ENCODE measurements at places on chromosomes 5 and 9.
A peak's percentile ranks its signal among the peaks of the same experiment; 100 is the strongest.

DNA sequence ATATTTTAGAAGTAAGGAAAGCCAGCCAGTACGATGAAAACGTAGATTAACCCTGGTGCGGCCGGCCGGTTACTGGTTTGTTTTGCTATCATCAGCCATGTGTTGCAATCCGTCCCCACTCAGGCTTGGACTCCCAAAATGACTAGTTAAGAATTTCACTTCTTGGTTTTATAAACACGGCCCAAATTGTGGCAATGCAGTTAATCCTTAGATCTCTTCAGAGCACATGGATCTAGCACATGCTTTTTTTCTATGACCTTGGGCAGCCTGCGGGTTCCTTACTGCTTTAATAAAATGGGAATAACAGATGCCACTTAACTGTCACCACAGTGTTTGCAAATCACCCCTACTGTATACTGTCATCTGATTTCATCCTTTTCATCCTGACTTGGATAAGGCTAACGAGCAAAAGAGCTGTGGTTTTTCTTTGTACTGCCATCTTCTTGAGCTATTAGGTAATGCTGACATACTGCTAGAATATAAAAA lies 1.5 kb downstream of the NDFIP1 start:
- DNase-seq: no peak

GRCh38 chr5:134427540-134428041 lies 15.9 kb upstream of the CDKN2AIPNL start:
- DNase-seq: no peak

- DNase-seq: no peak
Observed at GRCh38 chr9:79862921-79863890, 291.4 kb downstream of the TLE4 start.

- DNase-seq: no peak
Observed at GRCh38 chr5:135501965-135502364, 33.8 kb downstream of the NEUROG1 start.

DNA sequence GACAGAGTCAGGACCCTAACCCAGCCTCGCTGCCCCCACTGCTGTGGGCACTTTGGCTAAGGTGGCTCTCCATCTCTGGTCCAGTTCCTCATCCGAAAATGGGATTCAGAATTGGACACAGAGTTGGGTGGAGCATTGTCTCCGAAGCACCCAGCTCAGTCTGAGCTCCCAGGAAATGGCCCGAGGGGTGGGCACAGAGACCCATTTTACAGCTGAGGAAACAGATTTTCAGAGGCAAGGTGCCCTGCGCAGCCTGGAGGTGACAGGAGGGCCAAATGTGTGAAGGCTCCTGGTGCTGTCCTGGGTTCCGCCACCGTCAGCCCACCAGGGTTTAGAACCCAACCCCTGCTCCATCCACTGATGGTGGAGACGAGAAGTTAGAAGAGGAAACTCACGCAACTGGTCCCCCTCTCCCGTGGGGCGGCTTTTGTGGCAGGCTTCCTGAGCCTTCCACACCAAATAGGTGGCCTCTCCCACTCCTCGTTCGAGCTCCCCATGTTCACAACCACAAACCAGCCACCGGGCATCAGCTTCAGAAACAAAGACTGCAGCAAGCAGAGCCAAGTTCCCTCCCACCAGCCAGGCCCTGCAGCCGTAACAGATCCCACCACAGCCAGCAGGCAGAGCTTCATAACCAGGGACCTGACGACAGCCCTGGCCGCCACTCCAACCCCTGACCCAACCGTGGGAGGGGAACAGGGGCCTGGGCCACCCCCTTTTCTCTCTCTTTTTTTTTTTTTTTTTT lies 90.9 kb upstream of the LMX1B start:
- DNase-seq: no peak

DNA sequence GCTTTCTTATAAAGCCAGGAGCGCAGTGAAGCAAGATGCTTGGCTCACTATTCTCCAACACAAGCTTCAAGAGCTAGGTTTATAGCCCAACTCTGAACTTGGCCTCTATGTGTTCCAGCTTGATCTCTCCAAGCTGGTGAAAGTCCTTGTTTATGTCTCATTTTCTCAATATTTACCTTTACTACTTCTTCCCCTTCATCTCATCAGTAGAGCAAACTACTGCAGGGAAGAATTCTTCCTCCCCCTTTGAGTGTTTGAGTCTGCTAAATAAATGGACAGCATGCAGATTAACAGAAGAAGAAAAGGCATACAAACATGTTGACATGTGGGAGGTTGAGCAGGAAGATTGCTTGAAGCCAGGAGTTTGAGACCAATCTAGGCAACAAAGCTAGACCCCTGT lies 460.7 kb downstream of the ZNF608 start:
- no peak for DNase-seq

- DNase-seq: no peak
Observed at GRCh38 chr5:54889826-54890225, 95.6 kb downstream of the ESM1 start.

- peak; percentile 23 for DNase-seq
Observed at GRCh38 chr9:133141833-133142595, 21.0 kb upstream of the RALGDS start.

DNA sequence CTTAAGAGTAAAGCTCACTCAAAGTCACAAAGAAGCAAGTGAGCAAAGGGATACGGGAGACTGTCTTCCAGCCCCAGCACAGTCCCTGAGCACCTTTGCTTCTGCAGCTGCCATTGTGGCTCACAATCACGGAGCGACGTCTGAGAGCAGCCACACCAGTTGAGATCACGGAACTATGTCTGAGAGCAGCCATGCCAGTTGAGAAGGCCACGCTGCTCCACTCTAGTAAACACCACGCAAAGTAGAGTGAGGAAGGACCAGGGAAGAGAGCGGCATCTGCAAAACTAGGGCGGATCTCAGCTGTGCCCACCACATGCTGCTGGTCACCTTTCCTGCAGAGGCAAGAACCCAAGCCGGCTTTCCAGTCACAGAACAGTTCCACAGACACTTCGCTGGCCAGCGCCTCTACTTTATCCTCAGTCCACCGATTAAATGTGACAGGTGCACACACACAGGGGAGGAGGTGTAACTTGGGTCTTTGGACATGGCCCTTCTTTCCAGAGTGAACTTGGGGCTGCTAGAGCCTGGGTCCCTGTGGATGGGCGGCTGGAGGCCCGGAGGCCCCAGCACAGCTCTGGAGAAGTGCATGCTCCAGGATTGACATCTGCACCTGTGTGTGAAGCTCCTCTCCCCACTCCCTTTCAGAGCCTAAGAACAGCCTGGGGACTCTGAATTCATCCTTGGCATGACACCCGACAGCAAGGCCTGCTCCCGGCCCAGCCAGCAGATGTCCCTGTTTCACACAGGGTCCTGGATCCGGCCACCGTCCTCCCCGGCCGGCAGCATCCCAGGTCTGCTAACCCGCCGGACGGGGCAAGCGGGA lies 324.9 kb upstream of the IRX4 start:
- no peak for DNase-seq

DNA sequence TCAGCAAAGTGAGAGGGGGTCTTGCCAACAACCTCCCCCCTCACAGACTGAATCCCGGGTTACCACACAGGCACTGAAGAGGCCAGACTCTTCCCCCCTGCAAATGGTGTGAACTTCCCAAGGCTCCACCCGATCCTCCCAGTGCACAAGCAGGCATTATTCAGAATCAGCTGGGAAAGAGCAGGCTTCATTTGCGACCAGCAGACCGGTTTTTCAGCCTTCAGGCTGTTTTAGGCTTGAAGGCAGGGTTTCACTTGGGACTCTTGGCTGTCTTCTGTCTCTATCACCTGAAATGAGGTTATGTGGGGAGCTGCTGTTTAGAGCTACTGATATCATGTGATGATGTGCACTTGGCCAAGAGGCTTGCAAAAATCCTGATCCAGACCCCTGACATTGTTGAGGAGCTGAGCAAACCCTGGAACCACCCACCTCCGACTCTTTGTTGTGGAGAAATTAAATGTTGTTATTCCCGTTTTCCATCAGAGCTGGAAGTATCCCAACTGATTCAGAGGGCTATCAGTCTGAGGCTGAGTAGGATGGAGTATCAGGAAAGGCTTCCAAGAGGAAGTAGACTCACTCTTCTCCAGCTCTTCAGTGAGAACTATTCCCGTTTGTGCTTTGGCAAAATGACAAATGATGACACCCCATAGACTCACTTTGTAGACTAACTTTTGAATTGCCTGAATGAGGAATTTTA lies 63.3 kb upstream of the ZFR start:
- DNase-seq: no peak

- no peak for DNase-seq
Observed at GRCh38 chr5:84088996-84089395, 295.7 kb downstream of the EDIL3 start.

- no peak for DNase-seq
Observed at GRCh38 chr5:146659961-146660360, 144.0 kb upstream of the GPR151 start.

DNA sequence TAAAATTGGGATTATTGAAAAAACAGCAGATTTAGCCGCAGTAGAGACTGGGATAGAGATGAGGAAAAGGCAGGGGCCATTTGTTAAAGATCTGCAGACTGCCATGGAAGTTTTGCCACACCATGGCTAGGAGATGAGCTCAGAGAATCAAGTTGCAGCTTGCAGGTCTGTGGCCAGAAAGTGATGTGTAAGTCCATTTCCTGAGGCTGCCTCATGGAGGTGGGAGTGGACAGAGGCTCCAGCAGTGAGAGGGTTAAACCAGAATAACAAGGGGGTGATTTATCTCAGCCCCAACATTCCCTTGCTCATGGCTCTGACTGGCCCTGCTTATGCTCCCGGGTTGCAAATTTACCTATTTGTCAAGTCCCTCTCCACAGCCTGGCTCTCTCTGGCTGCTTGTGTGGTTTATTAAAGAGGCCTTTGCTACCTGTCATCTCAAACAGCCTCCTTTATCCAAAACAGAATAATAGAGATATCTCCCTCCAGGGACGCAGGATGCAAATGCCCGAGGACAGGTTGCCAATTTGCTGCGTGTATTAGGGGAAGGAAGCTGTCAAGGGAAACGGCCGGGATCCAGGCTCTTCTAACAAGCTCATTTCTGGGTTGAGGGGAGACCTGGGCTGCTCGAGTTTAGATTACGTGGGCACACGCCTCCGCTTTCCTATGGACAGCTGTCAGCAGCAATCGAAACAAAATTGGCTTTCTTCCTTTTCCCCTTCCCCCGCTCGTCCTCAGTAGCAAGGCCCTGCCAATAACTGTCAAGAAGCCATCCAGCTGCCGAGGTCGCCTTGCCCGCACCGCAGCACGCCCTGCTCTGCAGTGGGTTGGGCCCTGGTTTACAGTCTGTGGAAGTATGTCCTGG lies 72.8 kb upstream of the PITX1 start:
- no peak for DNase-seq

DNA sequence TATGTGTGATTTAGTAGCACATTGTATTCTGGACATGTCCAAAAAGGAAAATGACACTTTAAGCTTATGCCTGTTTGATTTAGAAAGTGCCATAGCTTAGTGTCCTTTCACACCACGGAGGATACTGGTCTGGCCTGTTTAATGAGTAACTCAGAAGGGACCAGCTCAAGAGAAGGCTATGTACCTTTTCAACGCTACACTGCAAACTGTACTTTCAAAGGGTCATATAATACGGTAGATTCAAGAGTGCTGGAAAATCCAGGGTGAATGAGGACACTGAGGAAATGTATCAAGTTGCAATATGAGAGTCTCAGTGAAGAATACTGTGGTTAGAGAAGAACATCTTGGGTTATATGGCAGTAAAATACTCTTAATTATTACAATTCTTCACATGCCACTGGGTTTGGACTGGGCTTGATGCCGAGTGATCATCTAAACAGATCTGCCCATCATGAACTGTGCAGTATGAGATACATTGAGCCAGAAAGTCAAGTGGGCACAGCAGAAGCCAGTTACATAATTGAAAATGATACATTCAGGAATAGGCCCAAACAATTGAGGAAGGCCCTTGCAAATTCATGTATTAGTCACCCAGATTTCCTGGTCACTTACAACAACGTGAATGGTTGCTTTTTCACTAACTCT lies 1211.5 kb upstream of the CDH9 start:
- DNase-seq: no peak

- no peak for DNase-seq
Observed at GRCh38 chr9:69397384-69398214, 72.6 kb downstream of the ENTREP1 start.

DNA sequence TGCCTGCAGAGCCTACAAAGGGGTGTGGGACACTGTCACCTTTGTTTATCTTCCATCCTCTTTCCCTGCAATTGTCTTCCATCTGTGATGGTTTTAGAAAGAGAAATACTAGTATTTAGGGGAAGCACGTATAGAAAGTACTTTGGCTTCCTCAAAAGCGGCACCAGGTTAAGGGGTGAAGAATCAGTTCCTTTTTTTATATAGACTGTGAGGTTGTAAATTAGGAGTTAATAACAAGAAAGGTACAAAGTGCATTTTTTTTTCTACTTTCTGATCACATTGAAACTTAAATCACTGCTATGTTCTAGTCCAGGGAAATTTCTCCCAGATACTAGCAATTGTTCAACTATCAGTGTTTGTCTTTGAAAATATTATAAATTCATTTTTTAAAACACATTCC lies 219.3 kb downstream of the CEMIP2 start:
- DNase-seq: no peak

GRCh38 chr9:7117676-7118561 lies 360.1 kb downstream of the KDM4C start:
- DNase-seq: peak; percentile 71

GRCh38 chr5:82054004-82054710 lies 82.3 kb downstream of the ATG10 start:
- DNase-seq: no peak

GRCh38 chr5:115657125-115657880 lies 31.5 kb upstream of the TMED7 start:
- no peak for DNase-seq

- DNase-seq: no peak
Observed at GRCh38 chr9:87420884-87421283, 76.8 kb upstream of the DAPK1 start.

DNA sequence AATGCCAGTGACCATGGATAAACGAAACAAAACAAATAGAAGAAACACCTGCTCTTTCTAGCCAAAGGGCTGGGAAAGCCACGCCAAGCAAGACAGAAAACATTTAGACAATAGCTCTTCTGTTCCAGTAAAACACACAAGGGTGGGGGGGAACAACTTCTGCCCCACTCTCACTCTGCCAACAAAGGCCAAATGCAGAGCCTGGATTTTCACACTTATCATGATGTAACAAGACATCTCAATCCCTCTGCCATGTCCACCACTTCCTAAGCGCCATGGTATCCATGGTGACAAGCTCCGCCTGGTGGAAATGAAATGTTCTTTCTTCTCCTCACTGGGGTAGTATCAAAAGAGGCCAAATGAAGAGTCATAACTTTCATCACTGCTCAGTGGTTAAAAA lies 60.6 kb downstream of the DRD1 start:
- no peak for DNase-seq

GRCh38 chr9:131671133-131671520 lies 68.7 kb downstream of the RAPGEF1 start:
- no peak for DNase-seq

GRCh38 chr9:17423681-17424011 lies 155.2 kb upstream of the SH3GL2 start:
- DNase-seq: no peak

DNA sequence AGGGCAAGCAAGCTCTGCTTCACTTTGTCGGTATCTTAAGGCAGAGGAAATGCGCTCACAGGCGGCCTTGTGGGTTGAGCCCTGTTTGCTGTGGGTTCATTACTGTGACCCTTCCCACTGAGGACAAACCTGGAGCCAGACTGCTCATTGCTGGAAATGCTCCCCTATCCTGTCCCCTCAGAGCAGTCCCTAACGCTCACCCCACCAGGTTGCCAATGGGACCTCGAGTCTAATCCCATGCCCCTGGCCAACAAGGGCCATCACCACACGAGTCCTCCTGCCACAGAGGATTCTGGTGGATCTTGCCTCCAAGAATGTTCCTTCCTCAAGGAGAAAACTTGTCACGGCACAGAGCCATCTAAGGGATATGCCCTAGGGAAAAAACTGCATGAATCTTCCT lies 14.6 kb downstream of the IPPK start:
- no peak for DNase-seq

All from NCI-H2081 treated with DMSO at 0.1 percent for 48 hours (cell line).